ENCODE measurements at places on chromosomes 16 and 17. TPM values are rescaled to one million over a fixed set of nuclear protein-coding genes. Genes with fewer than 3 reads are reported as not detected.

The DHRS7C gene
- not detected for total RNA-seq

The RAB26 gene
- 1.1 TPM for total RNA-seq

The DRC7 gene
- total RNA-seq = not detected

The OR2C1 gene
- 0.25 TPM for total RNA-seq

The PRKCB gene
- total RNA-seq = 2.4 TPM

The SLC12A3 gene
- total RNA-seq = not detected

The SLC2A4 gene
- under 0.01 TPM for total RNA-seq

The NPIPB2 gene
- total RNA-seq = 6.2 TPM

The KRT28 gene
- not detected for total RNA-seq

The HBQ1 gene
- total RNA-seq = 0.44 TPM

The TMEM235 gene
- total RNA-seq = not detected

The TMEM204 gene
- 4.8 TPM for total RNA-seq
